ENCODE measurements at places on chromosomes 1 and 21.
A peak's percentile ranks its signal among the peaks of the same experiment; 100 is the strongest.

DNA sequence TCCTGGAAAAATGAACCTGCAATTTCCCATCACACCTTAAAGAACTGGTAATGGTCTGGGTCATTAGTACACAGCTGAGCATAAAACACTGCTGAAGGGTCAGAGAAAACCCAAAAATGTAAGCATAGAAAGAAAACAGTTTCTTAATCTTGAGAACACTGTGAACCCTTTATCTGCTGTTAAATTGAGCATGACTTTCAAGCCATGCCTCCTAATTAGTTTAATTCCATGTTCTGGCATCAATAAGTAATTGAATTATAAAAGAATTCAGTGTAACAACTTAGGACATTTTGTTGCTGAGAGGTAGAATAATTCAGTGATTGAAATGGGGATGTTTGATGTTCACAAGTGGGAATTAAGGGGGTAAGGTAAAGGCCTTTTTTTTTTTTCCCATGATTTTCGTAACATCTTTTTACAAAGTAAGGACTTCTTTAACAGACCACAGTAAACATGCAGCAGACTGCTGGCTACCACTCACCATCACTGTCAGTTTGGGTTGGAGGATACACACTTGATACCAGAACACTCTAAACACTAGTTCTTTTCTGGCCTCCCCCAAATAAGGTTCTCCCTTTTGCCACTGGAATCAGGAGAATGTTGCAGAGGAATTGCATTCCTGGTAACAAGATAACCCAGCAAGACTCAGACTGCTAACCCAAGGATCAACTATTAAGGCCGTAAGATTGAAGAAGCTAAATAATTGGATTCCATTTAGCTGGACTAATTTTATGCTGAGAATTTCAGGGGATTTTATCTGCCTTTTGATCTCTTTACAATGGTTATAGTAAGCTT lies 3.0 kb downstream of the RWDD3 start:
- DNase-seq: peak; percentile 37

DNA sequence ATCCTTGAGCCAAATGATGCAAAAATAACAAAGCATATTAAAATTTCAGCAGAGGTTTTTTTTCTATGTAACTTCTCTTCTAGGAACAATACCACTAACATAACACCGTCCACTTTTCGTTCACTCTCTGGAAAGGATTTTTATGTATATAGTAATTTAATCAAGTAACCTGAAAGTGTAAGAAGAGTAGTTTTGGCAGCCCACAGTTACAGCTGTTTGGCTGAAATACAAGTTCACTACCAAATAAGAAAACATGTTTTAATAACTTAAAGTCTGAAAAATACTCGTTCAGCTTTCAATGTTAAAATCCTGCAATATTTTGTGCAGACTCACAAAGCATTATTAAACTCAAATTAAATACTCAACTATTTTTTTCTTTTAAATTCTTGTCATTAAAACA lies 896.8 kb upstream of the ADGRL4 start:
- DNase-seq: no peak

DNA sequence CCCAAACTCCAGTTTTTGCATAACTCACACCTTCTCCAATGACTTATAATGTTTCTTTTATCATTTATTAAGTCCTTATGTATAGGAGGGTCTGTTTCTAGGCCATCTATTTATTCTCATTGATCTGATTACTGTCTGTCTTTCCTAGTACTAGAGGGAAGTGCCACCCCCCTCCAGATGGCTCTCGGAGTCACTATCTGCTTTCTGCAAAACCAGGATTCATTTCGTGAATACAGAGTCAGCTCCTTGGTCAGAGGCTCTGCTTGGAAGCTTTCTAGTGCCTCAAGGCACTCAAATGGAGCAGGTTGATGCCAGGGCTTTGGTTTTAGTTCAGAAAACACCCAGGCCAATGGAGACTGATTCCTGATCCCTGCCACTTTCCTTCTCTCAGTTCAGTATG lies 102.3 kb upstream of the CD34 start:
- DNase-seq: no peak

DNA sequence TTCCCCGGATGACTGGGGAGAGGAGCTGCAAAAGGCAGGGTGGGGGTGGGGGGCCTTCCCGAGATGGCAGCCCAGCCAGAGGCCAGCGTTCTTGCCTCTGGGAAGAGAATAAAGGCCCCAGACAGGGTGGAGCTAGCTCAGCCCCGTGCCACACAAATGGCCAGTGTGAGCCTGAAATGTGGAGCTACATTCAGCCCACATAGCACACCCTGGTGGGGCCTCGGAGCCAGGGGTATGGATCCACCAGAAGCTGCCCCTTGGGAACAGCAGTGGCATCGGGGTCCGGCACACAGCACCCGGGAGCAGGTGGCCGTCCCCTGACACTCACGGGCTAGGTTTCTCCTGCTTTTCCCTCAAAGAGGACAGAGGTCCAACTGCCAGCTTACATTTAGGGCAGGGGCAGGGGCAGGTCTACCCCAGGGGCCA lies 93.9 kb downstream of the PDE9A start:
- no peak for DNase-seq

DNA sequence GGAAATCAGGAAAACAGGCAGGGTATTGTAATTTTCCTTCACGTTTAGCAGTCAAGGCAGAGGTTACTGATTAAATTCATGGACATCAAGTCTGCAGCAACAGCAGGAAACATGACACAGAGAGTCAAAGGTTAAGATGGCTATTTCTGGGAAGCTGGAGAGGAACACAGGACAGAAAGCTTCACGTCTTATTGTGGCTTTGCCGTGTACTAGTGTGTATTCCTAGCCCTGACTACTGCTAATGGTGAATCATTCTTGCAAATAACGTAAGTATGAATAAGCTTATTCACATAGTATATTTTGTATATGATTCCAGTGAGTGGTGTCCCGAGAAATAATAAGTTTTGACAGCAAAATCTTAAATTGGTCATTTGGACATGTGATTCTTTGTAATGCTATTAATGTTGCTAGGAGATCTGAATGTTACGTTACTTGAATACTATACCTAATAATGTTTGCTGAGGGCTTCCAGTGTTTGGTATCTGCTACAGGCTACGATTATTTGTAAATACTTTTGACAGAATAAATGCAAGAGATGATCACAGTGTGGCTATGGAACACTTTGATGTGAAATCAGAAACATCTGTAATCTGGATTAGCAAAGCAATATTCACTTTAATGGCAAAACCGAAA lies 77.4 kb downstream of the DISP1 start:
- DNase-seq: peak; percentile 36

- DNase-seq: no peak
Measured at GRCh38 chr1:22806584-22806983, 95.9 kb downstream of the EPHB2 start.

- no peak for DNase-seq
Measured at GRCh38 chr1:109837852-109838570, 72.6 kb upstream of the CSF1 start.

DNA sequence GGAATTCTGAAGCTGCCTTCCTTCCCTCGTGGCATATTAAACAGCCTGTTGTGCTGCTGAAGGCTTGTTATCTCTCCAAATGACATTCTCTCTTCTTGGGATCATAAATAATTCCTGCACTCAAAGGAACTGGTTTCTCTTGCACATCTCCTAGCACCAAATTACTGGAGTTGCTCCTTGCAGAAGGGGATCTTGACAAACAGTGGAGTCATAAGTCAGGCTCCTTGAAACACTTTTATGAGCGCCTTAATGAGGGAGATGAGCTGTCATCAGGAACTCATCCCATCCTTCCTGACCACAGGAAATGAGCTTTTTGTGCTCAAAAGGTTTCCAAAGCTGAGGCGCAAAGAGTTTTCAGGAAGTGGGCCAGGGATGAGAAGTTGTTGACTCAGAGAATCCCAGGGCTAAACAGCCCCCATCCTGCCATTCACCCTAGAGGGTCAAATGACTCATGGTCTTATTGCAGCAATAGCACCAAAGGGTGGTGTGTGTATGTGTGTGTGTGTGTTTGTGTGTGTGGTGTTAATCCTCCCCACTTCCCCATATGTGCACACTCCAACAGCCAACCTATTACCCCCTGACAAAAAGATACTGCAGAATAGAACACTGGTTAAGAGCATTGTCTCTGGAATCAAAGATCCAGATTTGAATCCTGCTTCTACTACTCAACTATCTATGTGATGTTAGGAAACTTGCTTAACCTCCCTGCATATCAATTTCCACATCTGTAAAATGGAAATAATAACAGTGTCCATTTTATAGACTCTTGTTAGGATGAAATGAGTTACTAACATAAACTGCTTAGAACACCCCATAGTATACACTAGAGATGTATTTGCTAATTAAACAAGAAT lies 2.8 kb upstream of the PHC2 start:
- peak; percentile 100 for DNase-seq

- DNase-seq: no peak
Measured at GRCh38 chr1:36487906-36488305, 5.2 kb upstream of the CSF3R start.

DNA sequence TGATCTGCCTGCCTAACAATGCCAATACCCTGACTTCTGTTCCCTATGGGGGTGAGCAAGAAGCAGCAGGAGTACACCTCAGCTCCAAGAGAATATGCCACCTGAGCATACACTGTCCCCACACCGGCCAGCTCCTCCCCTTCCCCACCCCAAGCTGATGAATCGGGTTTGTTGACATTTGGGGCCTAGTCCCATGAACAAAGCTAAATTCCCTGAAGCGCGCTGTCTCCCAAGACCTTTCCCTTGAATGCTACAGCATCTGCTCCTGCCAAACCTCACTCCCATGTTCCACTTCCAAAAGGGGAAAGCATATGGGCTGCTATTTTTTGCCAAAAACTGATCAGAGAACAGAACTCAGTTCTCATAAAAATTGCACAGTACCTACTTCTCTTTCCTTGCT lies 220.4 kb upstream of the CAMK1G start:
- no peak for DNase-seq

DNA sequence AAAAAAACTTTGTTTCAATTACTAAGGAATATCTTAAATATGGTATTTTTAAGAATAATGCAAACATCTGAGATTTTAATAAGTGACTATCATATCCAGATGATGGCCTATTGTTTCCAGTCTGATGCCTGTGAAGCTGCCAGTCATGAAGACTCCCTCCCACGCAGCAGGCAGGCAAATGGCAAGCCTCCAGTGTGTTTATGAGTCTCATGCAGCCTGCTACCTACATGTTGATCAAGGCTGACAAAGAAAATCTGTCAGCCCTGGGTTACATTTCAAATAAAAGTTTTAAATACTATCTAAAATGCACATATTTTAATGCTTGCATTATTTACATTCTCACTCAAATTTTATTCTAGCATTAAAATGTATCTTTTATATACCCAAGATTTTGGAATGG lies 137.6 kb upstream of the RNPC3 start:
- no peak for DNase-seq

GRCh38 chr1:63643926-63644325 lies 50.7 kb downstream of the PGM1 start:
- no peak for DNase-seq

- no peak for DNase-seq
Measured at GRCh38 chr1:25971066-25971810, 26.6 kb downstream of the PAFAH2 start.

DNA sequence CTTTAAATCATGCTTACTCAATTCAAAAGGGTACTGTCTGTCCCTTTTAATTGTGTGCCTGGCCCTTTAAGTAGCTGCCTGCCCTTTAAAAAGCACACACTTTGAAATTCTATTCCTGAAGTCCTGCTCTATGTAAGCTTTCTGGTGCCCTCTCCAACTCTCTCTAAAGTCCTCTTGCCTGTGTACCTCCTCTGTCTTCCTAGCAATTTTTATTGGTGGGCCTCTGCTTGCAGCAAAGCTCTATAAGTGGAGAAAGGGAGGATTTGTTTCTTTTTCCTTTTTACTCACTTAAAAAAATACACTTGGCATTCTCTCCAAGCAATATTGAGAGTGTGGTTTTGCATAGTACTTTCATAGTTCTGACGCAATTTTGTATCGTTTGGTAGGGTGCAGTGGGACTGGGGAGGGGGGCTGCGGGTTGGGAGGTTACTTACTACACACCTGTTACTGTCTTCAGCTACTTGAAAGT lies 135.4 kb downstream of the LMO4 start:
- DNase-seq: no peak

- no peak for DNase-seq
Measured at GRCh38 chr1:14668538-14668937, 70.1 kb downstream of the KAZN start.

DNA sequence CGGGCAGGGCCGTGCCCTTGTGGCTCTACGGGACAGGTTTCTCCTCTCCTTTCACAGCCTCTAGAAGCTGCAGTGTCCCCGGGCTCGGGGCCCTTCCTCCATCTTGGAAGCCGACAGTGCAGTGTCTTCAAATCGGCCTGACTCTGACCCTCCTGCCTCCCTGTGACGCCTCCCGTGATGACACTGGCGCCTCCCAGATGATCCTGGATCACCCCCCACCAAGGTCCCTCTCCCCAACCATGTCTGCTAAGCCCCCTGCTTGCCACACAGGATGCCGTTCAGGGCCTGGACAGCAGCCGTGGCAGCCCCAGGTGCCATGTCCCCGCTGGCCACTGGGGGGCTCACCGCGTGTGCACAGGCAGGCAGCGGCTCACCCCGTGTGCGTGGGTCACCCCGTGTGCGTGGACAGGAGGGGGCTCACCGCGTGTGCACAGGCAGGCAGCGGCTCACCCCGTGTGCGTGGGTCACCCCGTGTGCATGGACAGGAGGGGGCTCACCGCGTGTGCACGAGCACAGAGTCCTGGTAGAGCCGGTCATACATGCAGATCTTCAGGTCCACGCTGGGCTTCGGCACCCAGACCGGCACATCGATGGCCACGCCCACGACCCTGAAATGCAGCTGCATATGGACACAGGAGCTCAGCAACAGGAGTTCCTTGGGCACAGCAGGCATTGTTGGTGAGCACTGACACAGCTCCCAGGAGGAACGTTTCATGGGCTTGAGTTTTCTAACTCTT lies 24.9 kb upstream of the TMEM52 start:
- DNase-seq: peak; percentile 16

- DNase-seq: peak; percentile 93
Measured at GRCh38 chr1:78840453-78841271, 165.9 kb downstream of the ADGRL4 start.

DNA sequence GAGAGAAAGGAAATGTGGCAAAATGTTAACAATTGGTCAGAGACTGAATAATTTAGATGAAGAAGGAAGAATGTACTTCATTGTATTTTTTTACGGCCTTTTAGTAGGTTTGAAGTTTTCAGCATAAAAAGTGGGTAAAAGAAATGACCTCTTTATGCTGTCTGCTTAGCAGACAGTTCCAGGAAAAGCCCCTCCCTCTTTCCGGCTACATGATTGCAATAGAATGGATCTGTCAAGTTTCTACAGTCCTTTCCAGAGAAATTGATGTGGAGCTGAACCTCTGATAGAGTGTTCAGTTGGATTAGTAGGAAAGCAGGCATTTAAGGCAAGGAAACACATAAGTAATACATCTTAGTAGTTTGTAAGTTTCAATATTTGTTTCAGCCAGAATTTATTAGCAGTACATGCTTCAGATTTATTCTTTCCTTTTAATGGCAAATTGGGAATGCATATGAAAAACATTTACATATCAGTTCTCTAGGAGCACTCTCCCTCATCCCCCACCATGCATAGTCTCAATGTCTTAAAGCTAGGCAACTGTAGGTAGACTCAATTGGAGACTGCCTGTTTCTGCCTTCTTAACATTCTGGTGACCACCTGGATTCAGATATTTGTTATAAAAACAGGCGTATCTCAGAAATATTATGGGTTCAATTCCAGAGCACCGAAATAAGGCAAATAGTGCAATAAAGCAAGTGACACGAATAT lies 36.4 kb downstream of the HS2ST1 start:
- no peak for DNase-seq

All from fibroblast of skin of abdomen (primary cell).